ENCODE measurements at places on chromosomes 5 and 9.
A peak's percentile ranks its signal among the peaks of the same experiment; 100 is the strongest.

GRCh38 chr5:122882831-122883230 is 37.4 kb downstream of the SNX24 start:
- DNase-seq = peak; percentile 4

DNA sequence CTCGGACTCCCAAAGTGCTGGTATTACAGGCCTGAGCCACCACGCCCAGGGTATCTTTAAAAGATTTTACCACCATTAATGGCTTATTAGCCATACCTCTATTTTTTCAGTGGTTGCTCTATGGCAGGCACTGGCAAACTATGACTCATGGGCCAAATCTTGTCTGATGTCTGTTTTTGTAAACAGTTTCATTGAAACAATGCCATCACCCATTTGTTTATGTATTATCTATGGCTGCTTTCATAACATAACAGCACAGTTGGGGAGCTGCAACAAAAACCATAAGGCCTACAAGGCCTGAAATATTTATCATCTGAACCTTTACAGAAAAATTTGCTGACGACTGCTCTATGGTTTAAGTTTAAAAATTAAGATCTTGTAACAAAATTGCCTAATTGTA is 66.8 kb downstream of the SLC38A9 start:
- no peak for DNase-seq

DNA sequence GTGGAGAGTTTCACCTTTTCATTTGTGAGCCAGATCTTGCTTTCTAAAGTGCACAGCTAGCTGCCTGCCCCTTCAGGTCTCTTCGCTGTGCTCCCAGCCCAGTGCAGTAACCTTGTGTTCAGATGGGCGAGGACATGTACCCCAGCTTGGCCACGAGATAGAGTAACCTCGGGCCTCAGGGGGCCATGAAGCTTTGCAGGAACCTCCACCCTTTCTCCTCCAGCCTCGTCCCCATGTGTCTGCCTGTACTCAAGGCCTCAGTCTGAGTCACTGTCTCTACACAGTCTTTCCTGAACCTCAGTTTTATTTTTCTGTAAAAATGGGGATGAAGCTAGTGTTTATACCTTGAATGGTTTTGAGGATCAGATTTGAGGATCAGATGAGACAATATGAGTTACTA is 37.9 kb downstream of the ERGIC1 start:
- DNase-seq = no peak

GRCh38 chr5:137113161-137113560 is 386.0 kb downstream of the SPOCK1 start:
- DNase-seq = no peak

- no peak for DNase-seq
These were observed 52.8 kb upstream of the RPL26L1 start for GRCh38 chr5:172906436-172906835.

GRCh38 chr5:172985596-172985995 is 2.0 kb downstream of the ATP6V0E1 start:
- DNase-seq = no peak

DNA sequence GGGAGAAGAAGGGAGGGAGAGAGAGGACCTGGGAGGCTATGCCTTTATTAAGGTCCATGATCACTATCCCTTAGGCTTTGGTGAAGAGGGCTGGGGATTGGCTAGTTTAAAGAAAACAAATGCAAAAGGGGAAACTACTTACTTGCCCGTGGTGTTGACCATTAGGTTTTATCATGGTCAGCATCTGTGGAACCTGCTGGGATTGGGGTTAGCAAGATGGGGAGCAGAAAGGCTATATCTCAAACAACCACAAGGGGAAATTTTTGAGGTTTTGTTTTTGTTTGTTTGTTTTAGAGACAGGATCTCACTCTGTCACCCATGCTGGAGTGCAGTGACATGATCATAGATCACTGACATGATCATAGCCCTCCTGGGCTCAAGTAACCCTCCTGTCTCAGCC is 9.0 kb upstream of the RAD23B start:
- no peak for DNase-seq

Data from stimulated activated CD4-positive, alpha-beta T cell treated with anti-CD3 and anti-CD28 coated beads, Interleukin-15, amount 100 ng/mL, for 24 hours (primary cell).